Cortex of kidney (tissue), 1 donor: ENCODE measurements at places on chromosomes 7 and 10.

DNA sequence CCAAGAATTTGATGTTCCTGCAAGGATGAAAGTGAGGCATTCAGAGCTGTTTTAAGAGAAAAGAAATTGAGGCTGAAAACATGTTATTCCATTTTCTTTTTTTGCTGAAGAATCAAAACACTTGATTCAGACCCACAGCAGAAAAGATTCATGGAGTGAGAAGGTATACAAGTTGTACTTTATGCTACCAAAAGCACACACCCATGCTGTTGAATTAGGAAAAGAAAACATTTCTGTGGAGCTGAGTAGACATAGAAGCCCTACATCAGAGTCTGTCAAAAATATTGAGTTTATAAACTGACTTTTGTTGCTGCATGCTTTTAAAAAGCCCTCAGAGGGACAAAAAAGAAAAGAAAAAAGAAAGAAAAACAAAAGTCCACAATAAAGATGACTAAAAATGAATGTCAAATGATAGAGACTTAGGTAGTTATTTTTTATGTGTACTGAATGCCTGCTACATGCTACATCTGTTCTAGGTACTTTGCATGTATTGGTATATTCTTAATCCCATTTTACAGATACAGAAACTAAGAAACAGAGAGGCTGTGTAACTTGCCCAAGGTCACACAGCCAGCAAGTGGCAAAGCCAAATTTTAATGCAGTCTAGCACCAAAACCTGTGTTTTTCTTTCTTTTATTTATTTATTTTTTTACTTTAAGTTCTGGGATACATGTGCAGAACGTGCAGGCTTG is 71.7 kb upstream of the PALS2 start:
- no peak for DNase-seq

- DNase-seq = no peak
Observed at GRCh38 chr10:34868589-34868988, 53.5 kb upstream of the PARD3 start.

DNA sequence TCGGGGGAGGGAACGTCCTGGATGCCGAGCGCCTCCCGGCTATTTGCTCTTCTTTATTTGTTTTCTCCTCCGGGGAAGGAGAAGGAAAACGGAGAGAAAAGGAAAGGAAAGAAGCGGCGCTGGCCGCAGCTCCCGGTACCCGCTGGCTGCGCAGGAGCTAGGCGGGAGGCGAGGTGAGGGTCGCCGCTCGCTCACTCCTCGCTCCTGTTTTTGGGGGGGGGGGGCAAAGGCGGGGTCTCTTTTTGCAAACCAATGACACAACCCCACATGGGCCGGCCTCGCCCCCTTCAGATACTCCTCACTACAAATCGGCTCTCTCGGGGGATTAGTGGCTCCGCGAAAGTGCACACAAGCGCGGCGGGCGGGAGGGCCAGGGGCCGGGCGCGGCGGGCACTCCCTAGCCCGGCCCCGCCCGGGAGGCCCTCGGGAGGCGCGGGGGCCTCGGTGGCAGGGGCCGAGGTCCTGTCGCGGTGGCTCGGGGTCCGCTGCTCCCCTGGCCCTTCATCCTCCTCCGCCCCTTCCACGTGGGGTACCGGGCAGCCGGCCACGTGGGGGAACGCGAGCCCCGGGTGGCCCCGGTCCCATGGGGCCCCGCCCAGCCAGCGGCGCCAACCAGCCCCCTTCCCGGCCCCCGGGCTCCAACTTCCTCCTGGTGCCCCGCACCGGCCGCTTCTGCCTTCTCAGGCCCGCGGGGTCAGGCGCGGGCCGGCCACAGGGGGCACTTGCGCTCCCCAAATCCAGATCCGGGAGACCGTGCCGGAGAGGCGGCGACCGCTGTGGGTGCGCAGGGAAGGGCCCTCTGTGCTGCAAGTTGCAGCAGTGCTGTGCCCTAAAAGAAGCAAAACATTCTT is 718 bp upstream of the CTBP2 start:
- no peak for DNase-seq

DNA sequence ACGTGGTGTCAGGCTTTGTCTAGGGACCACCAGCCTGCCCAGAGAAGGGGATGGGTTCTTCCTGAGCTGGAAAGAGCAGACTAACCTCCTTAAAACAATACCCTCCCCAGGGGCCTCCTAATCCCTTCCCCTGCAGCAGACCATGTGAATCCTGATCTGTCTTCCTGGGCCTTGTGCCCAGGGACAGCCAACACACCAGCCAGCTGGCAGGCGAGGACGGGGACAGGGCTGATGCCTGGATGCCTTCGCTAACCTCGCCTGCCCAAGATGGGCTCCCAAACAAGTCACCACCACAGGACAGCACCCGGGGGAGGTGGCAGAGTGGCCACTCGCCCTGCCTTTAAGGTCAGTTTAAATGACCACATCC is 17.6 kb downstream of the PODXL start:
- DNase-seq = no peak

DNA sequence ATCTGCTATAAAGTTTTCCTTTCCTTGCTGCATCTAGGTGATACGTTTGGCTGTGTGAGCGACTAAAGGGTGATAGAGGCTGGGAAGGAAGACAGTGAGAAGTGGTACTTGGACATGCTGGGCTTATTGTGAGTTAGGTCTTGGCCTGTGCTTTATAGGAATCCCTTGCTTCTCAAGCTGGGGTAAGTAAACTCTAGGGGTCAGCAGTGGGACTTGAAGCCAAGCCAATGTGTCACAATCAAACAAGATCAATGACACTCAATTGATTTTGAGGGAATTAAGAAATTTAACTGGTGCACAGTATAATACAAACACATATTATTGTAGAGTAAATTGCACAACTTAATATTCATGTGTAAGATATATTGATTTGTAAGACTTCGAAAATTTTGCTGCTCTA is 155.8 kb upstream of the AOAH start:
- DNase-seq = no peak
